IPS DF 19.7 (cell line): ENCODE measurements at places on chromosomes 5 and 9.

GRCh38 chr5:123721675-123722276, 209.8 kb downstream of the CSNK1G3 start:
- no peak for DNase-seq

DNA sequence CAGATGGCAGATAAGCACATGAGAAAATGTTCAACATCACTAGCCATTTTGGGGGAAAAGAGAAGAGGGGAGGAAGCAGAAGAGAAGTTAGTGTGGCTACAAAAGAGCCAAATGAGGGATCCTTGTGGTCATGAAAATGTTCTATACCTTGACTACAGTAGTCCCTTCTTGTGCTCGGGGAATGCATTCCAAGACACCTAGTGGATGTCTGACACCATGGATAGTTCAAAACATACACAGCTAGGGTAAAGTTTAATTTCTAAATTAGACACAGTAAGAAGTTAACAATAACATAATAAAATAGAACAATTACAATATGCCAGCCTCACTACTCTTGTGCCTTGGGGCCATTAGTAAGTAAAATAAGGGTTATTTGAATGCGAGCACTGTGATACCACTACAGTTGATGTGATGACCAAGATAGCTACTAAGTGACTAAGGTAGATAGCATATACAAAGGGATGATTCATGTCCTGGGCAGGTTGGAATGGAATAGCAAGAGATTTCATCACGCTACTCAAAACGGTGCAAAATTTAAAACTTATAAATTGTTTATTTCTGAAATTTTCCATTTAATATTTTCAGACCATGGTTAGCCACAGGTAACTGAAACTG, 344.1 kb downstream of the NR2F1-AS1 start:
- no peak for DNase-seq

DNA sequence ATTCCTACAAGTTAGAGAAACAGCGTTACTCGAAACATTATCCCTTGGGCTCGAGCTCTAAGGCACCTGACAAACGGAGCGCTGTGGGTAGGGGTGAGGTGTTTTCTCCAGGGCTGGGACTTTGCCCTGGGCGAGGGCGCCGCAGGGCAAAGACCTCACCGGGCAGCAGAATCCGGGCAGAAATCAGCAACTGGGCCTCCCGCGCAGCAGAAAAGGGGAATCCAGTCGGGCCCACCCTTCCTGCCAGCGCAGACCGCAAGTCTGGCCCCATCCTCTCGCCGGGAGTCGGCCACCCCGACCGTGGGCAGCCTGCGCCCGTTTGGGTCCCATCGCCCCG, 430 bp upstream of the MSH3 start:
- DNase-seq = no peak

- no peak for DNase-seq
Observed at GRCh38 chr5:156914371-156914737, 48.7 kb downstream of the TIMD4 start.

GRCh38 chr9:100679834-100680233, 102.0 kb downstream of the CAVIN4 start:
- no peak for DNase-seq

DNA sequence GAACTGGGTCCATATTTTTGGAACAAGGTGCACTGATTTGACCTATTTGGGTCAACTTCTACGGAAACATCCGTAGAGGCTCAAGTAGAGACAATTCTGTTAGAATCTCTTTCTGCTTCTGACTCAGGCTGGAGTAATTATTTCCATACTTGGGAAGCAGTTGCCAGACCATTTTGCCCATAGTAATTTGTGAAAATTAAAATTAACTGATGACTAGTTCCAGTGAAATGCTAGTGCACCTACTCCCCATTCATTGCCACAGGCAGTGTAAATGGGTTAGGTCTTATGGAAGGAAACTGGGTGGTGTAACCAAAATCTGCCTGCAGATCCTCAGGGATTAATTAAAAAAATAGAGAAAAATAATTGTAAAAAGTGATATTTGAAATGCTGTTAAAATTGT, 201.1 kb downstream of the TENT4A start:
- no peak for DNase-seq

DNA sequence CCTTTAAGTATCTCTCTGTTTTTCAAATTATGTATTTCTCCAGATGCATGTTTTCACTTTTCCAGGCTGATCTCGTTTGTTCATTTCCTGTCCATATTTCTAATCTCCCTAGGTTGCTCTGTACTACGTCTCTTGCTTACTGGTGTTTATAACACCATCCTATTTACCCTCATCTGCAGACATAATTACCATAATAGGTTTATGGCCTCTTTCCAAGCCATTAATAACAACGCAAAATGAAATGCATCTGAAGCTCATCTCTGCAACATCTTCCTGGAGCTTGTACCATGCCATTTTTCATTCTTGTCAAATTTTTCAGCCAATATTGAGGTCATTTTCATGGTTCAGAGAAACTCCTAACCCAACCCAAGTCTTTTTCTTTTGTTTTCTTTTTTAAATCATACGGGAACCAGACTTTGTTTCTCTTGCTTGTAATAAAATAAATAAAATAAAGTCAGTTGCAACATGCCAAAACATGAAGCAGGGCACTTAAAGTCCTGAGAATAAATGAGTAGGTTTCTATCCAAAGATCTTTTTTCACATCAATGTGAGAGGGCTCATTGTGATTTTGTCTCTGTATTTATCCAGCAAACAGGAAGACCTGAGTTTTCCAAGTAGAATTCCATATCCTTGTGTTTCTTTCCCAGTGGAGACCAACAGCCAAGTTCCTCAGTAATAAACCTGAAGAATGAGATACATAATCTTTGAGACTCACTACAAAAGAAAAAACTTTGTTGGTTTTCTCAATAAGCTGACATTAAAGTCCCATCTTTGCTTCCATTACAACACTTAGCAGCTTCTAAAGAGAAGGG, 37.0 kb downstream of the DPYSL3 start:
- no peak for DNase-seq

DNA sequence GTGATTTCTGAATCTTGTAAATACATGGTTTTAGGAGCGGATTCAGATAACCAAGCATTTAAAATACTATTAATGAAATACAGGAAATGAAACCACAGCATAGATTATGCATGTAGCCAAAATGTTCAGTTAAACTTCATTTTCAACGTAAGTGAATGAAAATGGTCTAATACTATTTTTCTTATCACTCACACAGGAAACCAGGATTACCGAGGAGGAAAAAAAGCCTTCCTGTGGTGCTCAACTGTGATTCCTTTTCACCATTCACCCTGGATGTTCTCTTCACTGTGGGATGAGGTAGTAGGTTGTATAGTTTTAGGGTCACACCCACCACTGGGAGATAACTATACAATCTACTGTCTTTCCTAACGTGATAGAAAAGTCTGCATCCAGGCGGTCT, 83.4 kb upstream of the ZNF169 start:
- DNase-seq = no peak

DNA sequence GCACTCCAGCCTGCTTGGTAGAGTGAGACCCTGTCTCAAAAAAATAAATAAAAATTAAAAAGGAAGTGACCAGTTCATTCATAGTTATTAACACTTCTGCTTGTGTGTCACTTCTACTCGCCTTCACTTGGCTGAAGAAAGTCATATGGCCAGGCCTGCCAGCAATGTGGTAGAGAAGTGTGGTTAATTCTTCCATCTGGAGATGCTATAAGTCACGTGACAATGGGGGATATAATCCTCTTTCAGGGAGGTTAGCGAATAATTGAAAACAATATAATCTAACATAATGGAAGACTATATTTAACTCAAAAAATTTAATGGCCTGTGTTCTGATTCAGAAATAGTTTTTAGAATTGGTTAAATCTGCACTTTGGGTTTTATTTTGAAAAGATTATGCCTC, 305.6 kb downstream of the DOCK8 start:
- no peak for DNase-seq

GRCh38 chr5:75042522-75042921, 9.8 kb downstream of the GCNT4 start:
- no peak for DNase-seq

GRCh38 chr9:129058965-129059795, 21.7 kb upstream of the DOLPP1 start:
- DNase-seq = no peak

DNA sequence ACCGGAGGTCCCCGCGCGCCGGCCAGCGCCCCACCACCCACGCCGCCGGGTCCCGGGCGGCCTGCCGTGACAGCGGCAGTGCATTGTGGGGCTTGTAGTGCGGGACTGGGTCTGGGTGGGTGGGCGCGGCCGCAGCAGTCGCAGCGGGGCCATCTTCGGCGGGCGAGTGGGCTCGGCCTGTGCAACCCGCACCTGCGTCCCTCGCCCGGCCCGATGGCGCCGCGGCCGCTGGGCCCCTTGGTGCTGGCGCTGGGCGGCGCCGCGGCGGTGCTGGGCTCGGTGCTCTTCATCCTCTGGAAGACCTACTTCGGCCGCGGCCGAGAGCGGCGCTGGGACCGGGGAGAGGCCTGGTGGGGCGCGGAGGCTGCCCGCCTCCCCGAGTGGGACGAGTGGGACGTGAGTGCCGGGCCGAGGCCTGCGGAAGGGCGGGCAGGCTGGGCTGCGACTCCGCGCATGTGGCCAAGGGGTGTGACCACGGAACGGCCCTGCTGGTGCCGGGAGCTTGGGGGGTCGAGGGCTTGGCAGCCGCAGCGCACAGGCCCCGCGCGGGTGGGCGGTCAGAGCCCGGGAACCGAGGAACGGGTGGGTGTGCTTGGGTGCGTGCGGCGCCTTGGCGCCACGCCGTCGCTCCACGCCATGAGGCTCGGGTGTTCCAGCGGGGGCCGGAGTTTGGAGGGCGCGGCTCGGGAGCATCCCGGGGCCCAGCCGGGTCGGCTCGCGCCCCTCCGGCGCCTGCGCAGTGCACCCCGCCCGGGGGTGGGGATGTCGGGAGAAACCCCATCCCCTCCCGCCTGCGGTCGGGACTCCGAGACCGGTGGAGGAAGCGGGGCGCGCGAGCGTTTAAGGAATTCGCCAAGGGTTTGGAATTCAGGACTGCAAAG, at the start of gene ARL10:
Gene ARL10, plus strand, starts transcription at position 137 of the 881 bp plus-strand sequence. Its CDS starts 77 bp downstream, at position 214.
- no peak for DNase-seq

DNA sequence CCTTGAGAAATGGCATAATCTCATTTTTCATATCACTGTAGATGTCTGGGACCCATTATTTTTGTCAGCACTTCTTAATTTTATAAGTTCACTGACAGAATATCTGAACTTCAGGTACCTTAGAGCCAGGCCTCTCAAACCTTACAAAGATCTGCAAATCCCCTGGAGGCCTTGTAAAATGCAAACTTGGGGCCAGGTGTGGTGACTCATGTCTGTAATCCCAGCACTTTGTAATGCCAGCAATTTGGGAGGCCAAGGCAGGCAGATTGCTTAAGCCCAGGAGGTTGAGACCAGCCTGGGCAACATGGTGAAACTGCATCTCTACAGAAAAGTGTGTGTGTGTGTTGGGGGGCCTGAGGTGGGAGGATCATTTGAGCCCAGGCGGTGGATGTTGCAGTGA, 30.8 kb downstream of the RASGRF2 start:
- peak; percentile 28 for DNase-seq

GRCh38 chr9:38727497-38728001, 7.6 kb upstream of the FAM240B start:
- DNase-seq = peak; percentile 80

DNA sequence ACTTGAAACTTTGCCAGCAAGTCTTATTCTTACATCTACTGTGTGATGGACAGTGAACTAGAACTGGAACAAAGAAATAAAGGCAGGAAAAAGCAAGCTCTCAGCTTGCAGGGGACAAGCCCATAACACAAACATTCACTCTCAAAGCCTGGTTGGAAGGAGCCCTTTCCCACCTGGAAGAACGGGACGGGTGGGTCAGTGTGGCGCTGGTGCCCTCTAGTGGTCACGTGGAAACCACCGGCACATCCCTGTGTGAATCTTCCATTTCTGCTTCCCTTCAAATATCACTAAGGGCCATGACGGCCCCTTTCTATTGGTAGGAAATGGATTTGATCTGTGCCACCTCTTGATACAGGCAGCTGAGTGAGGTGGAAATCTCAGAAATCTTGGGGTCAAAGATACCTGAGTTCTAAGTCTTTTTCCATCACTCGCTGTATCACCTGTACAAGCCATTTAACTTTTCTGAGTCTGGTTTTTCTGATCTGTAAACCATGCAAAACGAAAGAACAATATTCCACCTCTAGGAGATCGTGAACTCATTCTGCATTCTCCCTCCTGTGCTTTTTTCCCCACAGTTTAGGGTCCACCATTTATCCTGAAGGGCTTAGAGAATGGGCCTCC, 211.6 kb downstream of the MSX2 start:
- peak; percentile 33 for DNase-seq

DNA sequence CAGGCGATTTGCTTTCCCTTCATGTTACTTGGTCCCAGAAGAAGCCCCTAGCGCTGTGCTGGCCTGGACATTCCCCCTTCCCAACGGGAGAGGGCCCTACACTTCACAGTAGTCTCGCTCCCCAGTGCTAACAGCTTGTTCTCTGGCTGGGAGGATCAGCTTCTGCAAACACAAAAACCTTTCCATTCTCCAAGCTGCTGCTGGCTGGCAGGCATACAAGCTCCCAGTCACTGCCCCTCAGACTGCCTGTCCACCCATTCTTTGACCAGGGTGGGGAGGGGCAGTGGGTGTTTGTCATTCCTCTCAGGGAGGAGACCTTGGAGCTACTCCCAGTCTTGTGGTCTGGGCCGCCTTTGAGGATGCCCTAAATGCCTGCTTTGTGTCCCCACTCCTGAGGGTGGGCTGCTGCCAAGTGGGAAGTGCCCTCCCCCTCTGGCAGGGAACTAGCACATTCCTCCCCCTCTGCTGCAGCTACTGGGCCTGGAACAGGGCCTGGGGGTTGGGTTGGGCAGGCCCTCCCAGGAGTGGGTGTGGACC, 20.8 kb downstream of the ENHO start:
- no peak for DNase-seq

DNA sequence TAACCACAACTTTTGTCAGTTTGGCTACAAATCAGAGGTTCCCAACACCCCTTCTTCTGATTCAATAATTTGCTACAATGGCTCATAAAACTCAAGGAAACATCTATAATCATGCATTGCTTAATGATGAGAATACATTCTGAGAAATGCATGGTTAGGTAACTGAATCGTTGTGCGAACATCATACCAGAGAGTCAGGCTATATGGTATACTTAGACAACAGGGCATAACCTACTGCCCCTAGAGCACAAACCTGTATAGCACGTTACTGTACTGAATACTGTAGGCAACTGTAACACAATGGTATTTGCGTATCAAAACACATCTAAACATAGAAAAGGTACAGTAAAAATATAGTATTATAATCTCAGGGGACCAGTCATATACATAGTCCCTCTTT, 31.0 kb upstream of the RNF38 start:
- no peak for DNase-seq

DNA sequence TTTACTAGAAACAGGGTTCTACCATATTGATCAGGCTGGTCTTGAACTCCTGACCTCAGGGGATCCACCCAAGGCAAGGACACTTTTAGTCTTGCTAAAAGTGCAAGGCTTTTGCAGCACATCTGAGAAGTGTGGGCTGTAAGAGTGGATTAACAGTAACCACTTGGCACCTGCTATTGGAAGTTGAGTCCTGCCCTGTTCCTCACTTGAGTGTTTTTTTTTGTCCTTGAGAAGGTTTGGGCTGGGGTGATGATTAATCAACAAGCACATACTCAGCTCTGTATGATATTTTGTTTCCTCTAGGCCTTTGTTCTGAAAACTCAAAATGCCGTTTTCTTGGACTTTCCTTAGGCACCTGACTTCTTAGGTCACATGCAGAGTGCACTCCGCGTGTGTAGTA, 37.4 kb downstream of the SNX30 start:
- DNase-seq = no peak
